A549 treated with CpdA at 1 μM for 4 hours (cell line): ENCODE measurements at places on chromosomes 5 and 9. TPM values are rescaled to one million over a fixed set of nuclear protein-coding genes. Genes with fewer than 3 reads are reported as not detected.

Gene PLPP7
- total RNA-seq = 0.05 TPM in 1 of 5 replicates, not detected in the others

Gene PCDHB16
- 0.05 to 0.10 TPM (median 0.08 TPM) in 4 of 5 replicates, not detected in the other for total RNA-seq

Gene ARID3C
- 0.15 to 0.33 TPM (median 0.23 TPM) in 4 of 5 replicates, not detected in the other for total RNA-seq

Gene IGIP
- 0.91 to 1.2 TPM (median 1.0 TPM) in 5 replicates for total RNA-seq

Gene ACSL6
- total RNA-seq = 0.06 to 0.24 TPM (median 0.17 TPM) in 4 of 5 replicates, not detected in the other

Gene PRSS3
- 11.1 to 15.9 TPM (median 14.0 TPM) in 5 replicates for total RNA-seq

Gene SPACA9
- total RNA-seq = 2.9 to 5.4 TPM (median 4.6 TPM) in 5 replicates

Gene CDC20B
- total RNA-seq = 0.07 to 0.16 TPM (median 0.12 TPM) in 5 replicates

Gene SLC25A2
- total RNA-seq = not detected in 5 replicates

Gene NOL8
- total RNA-seq = 29.4 to 38.8 TPM (median 31.3 TPM) in 5 replicates
